ENCODE measurements at places on chromosomes 12 and 14.

DNA sequence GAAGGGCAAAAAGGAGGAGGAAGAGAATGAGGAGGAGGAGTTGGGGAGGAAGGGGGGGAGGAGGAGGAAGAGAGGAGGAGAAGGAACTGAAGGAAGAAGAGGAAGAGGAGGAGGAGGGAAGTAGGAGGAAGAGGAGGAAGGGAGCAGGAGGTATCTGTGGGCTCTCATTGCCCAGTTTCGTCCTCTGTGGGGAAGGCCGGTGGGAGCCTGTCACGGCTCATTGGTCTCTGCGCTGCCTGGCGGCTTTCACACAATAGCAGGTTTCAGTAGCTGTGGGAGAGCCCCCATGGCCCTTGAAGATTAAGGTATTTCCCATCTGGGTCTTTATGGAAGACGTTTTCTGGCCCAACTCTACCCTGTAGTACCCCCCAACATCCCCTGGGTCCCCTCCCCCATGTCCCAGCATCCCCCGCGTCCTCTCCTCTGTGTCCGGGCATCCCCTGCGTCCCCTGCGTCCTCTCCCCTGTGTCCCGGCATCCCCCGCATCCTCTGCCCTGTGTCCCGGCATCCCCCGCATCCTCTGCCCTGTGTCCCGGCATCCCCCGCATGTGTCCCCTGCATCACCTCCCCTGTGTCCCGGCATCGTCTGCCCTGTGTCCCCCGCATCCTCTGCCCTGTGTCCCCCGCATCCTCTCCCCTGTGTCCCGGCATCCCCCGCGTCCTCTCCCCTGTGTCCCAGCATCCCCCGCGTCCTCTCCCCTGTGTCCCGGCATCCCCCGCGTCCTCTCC is 278.2 kb upstream of the SFSWAP start:
- DNase-seq: no peak

- peak; percentile 53 for DNase-seq
Observed at GRCh38 chr12:45615268-45615667, 114.2 kb upstream of the ARID2 start.

GRCh38 chr12:67364228-67364627 is 95.1 kb downstream of the CAND1 start:
- no peak for DNase-seq

GRCh38 chr14:57962325-57963035 is 96.6 kb upstream of the SLC35F4 start:
- no peak for DNase-seq

GRCh38 chr14:61381553-61381952 is 60.2 kb downstream of the PRKCH start:
- no peak for DNase-seq

DNA sequence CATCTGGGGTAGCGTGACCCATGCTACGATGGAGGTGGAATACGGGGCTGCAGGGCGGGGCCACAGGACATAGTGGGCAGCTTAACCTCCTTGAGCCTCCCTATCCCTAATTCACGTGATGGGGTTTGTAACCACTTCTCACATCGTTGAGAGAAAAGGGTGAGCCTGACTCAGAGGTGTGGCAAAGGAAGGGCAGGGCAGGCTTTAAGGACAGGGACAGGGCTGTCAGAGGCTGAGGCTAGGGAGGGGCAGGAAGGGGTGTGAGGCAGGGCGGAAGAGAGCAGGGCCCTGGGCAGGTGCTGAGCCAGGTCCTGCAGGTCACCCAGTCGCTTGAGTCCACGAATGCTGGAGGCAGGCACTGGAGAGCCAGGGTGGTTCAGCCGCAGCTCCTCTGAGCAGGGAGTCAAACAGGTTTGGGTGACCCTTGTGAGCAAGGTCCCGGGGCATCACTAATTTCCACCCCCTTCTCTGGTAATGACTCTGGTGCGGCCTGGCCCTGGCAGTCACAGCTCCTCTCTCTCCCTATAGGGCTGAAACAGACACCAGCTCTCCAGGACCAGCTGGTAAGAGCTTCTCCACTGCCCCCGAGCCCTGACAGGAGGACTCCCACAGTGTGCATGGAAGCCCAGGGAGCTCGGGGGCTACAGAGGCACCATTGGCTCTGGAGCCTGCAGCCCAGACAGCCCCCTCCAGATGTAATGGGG is 7.5 kb upstream of the AQP2 start:
- DNase-seq: no peak

GRCh38 chr14:49623387-49623786 is 2.8 kb downstream of the MGAT2 start:
- no peak for DNase-seq

GRCh38 chr14:92407410-92407809 is 84.4 kb downstream of the SLC24A4 start:
- DNase-seq: no peak

DNA sequence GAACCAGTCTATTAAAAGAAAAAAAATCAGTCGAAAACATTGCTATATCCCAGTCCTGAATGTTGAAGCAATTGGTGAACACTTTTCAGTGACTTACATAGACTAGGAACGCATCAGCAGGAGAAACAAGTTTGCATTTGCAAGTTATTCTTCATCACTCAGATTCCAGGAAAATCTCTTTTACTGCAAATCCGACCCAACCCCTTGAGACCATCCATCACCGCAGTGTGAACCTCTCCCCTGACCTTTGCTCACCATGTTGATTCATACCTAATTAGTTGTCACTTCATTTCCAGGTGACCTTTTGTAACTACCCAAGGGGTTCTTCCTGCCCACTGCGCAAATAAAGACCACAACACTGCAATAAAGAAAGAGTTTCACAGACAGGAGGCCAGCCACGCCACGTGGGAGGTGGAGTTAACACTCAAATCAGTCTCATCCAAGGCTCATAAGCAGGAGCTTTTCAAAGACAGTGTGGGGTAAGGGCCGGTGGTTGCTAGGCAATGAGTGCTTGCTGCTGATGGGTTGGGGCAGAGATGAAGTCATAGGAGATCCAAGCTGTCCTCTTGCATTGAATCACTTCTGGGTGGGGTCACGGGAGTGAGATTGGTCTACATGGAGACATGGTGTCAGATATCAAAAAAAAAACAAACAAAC is 241.3 kb upstream of the TMEM132C start:
- no peak for DNase-seq

DNA sequence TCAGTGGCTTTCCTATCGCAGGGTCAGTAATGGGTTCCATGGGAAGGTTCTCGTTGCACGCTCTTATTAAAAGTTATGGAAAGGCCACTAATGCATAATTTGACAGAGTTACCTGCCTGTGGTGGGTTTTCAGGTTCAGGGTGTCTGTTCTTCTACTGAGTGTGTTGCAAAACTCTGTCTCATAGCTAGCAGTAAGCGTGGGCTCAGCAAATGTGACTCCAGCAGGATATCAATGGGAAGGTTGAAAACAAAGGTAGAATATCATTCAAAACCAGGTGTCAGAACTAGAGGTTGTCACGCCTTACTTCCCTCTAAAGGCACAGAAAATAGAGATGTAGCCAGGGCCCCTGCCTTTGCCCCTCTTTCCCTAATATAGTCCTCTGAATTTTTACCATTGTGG is 24.9 kb downstream of the UBE3B start:
- no peak for DNase-seq

DNA sequence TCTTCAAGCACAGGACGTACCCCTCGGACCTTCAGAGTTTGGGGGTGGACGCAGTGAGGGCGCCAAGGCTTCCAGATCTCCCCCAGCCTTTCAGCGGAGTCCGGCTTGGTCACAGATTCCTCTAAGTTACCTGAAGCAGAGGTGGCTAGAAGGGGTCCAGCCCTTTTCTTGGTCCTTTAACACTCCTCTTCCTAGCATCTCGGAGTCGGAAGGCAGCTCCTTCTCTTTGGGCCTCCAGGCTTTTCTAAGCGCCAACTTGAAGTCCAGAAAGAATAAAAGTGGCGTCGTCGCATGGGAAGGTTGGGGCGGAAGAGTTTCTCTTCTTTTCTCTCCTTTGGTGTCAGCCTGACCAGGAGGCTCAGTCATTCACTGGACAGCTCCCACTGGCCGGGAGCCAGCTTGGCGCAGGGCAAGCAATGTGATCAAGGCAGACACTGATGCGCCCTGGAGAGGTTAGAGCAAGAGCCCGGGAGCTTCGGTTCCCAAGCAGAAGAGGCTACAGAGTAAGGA is 9.6 kb downstream of the OR6S1 start:
- peak; percentile 49 for DNase-seq

DNA sequence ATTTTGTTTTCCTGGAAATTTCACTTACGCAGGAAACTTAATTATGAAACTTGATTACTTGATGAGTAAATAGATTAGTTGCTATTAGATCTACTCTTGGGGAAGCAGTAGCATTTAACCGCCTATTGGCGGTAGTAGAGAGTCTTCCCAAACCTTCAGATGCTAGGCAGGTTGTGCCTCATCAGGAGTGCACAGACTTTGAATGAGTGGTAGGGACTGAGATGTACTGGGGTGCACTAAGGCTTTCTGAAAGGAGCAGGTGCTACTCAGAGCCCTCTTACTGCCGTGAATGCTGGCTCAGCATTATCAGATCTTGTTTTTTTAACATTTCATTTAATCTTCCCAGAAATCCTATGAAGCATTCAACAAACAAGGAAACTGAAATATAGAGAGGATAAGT is 7.7 kb downstream of the GATC start:
- DNase-seq: peak; percentile 38

- DNase-seq: no peak
Observed at GRCh38 chr12:123164222-123164621, 13.3 kb upstream of the PITPNM2 start.

DNA sequence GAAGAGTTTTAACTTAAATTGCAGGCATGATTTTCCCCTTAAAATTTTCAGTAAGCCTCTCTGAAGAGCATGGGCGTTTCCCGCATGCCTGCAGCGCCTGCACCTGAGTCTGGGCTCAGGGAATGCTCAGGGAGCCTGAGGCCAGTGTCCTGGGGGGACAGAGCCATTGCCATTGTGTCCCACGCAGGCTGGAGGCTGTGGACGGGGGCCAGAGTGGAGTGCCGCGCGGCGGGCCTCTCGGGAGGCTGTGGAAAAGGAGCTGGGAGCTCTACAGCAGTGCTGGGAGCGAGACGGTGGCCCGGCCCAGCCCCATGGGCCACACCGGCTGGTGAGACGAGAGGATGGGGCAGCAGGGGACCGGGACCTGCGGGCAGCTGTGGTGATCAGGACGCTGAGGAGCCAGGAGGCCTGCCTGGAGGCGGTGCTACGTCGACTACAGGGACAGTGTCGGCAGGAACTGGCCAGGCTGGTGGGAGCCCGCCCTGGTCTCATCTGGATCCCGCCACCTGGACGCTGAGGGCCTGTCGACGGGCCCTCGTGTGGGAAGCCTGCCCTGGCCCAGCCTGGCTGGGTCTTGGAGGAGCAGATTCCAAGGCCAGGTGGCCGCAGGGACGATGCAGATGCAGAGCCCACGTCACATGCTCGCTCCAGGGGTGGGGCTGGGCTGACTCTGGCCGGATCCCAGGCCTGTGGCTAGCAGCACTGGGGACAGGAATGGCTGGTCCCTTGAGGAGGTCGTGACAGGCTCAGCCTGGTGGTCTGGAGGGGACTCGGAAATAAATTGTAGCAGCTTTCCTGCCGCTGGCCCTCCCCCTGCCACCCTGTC is 7.6 kb downstream of the TEDC1 start:
- DNase-seq: no peak

DNA sequence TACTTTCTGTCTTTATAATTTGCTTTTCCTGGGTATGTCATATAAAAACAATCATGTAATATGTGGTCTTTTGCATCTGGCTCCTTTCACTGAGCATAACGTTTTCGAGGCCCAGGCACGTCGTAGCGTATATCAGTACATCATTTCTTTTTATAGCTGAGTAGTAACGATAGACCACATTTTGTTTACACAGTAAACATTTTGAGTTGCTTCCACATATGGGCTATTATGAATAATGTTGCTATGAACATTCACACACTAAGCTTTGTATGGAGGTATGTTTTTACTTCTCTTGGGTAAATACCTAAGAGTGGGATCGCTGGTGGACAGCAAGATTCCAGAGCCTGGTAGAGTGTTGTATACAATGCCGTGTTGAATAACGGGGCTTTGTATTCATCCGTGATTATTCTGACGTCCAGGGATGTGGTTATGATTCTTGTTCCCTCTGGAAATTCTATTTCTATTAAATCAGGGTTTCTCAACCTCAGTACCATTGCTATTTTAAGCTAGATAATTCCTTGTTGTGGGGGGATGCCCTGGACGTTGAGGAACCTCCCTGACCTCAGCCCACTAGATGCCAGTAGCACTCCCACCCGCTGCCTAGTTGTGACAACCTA is 38.9 kb upstream of the CIT start:
- DNase-seq: no peak

DNA sequence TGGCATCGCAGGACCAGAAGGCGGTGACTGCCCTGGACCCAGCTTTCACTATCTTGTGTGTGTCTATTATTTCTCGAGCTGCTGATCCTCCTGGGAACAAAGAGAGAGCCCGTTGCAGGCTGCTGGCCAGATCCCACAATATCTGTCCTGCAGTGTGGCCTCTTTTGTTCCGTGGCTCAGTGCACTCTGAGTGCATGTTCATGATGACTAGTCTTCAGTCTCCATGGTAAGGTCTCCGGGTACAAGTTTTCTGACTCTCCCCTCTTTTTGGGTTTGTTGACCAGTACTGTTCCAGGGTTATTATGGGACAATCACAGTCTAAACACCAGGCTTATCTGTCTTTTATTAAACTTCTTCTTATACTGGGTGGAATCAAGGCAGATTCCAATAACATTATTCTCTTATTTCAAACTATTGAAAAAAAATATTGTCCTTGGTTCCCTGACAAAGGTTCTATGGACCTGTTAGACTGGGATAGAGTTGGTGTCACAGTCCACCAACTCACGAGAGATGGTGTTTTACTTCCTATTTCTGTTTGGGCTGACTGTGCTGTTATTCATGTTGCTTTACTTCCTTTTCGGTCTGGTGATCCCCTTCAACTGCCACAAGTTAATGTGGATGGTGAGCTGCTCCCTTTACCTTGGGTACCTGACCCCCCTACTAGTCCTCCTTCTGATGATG is 192.9 kb upstream of the ALG10B start:
- DNase-seq: no peak

- DNase-seq: no peak
Observed at GRCh38 chr14:34103176-34103575, 152.3 kb upstream of the EGLN3 start.

DNA sequence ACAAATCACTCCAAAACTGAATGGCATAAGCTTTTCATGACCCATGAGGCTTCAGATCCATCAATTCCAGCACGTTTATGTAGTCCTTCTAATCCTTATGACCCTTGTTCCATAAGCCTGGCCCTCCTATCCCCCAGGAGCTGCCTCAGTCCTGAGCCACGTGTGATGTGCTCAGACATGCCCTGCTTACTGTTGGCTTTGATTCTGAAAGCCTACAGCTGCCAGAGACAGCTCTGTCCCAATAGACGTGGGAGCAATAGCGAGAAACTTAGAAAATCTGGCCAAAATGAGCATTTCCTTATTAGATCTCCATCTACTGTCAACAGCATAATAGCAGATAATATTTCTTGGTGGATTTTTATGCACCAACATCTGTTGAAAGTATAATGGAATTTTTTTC is 33.2 kb downstream of the DUSP6 start:
- no peak for DNase-seq

DNA sequence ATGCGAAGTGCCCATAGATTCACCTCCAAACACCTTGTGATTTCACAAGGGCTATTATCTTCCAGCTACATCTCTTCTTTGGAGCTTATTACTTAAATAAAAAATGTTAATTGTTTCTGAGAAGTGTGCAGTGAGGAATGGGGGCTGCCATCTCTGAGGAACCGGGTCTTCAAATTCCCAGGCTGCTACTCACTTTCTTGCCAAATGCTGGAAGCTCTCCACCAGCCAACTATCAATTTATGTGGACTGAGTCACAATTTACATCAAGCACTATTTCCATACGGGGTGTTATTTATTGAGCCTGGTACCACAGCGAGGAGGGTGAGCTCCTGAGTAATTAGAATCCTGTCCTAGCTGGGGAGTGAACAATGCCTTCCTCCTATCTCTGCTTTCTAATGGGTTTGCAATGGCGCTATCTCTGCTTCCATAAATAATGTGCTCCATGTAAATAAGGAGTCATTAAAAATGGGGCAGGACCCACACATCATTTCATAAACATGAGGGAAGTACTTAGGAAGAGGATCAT is 898.3 kb downstream of the VRK1 start:
- no peak for DNase-seq
